HuH-7 (cell line): ENCODE measurements at places on chromosomes 2 and 18.

DNA sequence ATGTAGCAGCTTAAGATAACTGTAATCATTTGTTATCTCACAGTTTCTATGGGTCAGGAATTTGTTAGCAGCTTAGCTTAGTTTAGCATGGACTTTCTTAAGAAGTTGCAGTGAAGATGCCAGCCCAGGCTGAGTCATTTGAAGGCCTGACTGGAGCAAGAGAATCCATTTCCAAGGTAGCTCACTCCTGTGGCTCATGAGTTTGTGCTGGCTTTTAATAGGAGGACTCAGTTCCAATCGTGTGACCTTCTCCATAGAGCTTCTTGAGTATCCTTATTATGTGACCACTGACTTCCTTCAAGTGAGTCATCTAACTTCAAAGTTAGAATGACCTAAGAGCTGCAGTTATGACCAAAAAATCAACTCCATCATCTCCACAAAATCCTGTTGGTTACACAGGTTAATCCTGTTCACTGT is 1.4 kb downstream of the GPATCH11 start:
- DNase-seq = no peak

DNA sequence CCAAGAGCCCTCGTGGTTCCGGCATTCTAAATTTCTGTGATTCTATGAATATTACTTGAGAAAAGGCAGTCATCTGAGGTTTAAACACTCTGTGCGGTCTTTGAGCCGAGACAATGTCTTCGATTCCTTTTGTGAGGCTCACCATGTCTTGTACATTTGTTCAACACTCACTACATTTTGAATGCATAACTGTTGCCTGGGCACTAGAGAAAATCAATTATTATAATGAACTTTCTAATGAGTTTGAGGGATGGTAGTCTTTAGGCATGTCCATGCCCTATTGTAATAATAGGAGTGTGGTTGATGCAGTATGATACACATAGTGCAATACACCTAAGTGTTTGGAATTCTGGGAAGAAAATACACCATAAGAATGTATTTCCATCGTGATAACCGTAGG is 703.4 kb downstream of the MBD2 start:
- DNase-seq = no peak

- DNase-seq = no peak
These were observed 304.0 kb downstream of the IRS1 start for GRCh38 chr2:226495466-226496272.

DNA sequence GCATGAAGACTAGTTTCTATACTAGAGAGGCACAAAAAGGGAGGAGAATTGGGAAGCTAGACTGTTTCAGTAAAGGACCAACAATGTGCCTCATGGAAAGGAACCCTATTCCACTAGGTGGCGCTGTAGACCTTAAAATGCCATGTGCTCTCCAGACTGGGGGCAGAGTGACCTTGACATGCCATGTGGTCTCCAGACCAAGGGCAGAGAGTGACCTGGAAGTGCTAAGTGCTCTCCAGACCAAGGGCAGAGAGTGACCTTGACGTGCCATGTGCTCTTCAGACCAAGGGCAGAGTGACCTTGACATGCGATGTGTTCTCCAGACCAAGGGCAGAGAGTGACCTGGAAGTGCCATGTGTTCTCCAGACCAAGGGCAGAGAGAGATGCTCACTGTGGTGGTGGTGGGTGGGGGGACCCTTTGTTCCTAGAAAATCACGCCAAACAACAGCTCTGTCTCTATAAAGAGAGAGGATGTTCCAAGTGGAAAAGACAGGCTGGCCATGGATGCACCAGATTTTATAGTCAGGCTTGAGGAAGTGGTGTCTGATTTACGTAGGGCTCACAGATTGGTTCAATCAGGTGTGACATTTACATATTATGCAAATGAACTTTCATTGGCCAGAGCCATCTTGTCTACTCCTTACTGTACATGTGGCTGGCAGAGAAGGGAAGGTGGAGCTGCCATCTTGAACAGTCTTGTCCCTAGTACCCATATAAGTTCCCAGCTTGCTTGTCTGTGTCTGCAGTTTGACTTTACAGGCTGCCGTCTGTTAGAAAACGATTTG is 344.0 kb upstream of the DDX18 start:
- peak; percentile 3 for DNase-seq

DNA sequence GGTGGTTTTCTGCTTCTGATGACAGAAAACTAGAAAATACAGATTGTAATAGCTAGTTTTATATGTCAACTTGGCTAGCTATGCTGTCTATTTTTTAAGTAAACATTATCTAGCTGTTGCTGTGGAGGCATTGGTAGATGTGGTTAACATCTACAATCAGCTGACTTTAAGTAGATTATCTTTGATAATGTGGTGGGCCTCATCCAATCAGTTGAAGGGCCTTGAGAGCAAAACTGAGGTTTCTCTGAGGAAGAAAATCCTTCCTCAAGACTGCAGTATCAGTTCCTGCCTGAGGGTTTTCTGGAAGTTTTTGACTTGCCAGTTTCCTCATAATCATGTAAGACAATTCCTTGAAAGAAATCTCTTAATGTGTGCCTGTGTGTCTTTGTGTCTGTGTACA is 75.9 kb upstream of the SPHKAP start:
- no peak for DNase-seq

GRCh38 chr2:100643467-100643866 is 80.7 kb downstream of the PDCL3 start:
- no peak for DNase-seq

DNA sequence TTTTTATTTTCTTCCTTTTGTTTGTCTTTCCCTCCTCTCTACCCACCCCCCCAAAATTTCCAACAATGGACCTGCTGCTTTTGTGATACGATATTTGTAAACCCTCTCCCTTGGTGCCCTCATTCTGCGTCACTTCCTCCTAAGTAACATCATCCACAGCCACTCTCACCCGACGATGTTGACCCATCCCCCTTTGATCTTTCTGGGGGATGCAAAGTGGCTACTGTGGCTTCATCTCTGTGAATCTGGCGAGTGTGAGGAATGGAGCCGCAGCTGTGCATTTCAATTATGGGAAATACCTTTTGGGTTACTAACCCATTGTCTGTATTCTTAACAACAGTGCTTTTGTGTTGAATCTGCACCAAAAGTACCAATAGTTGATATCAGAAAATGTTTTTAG is 19.4 kb downstream of the ANTXR1 start:
- DNase-seq = no peak

DNA sequence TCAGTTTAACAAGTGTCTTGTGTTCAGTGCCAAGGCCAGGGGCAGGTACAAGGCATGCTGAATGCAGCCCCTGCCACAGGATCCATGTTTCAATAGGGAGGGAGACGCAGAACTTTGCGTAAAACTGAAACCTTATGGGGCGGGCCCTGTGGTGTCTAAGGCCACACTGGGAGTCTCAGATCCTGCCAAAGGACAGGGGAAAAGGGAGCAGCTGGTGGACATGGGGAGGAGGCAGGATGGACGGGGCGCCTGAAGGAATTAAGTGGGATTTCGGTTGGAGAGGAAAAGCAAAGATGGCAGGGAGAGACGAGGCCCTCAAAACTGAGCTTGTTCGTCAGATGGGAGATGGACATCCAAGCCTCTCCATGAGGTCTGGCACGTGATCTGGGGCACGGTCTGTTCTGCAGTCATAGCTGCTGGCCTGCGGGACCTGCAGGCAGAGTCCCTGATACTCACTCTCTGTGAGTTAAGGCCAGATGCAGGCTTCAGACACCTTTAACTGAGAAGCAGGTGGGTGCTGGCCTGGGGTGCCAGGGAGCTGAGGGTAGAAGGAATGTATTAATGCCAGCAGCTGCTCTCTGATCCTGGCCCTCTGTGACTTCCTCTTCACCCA is 48.8 kb downstream of the TCF7L1 start:
- DNase-seq = no peak

DNA sequence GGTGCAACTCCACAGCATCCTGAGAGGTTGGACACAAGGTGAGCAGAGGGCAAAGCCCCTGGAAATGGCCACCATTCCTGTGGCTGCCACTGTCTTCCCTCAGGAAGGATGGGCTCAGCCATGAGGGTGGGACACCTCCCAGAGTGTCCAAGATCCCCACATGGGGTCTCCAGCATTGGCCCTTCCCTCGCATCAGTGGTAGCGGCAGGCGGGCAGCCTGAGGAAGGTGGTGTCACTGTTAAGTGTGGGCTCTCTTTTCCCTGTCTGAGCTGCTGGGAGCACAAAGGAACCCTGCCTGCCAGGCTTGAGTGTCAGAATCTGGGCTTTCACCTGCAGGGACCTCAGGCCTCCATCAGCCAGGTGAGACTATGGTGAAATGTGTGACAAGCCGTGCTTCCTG is 47.6 kb downstream of the SP110 start:
- DNase-seq = no peak
